NCI-H1417 treated with DMSO at 0.1 percent for 48 hours (cell line): ENCODE measurements at places on chromosomes 11 and 22.
A peak's percentile ranks its signal among the peaks of the same experiment; 100 is the strongest.

DNA sequence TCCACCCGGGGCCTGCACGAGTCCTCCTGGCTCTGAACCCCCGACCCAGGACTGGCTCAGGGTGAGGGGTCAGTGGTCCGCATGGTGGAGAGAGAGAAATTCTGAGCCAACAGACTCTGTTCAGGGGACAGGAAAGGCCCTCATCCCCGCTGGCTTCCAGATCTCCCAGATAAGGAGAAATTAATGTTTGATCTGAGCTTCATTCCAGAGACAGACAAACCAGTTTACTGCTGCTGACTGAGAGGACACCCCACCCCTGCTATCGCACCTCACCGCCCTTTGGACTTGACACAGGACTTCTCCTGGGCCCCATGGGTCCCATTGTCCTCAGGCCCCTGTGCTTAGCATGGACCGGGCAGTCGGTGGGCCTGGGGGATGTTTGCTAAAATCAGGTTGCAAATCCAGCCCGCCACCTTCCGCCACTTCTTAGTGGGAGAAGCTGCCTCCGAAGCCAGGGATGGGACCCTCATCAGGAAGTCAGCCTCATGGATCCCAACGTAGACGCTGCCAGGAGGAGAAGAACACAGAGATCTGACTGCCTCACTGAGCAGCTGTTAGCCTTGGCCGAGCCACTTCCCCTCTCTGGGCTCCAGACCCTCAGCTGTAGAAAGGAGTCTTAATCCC, 11.2 kb upstream of the UPK3A start:
- no peak for DNase-seq

DNA sequence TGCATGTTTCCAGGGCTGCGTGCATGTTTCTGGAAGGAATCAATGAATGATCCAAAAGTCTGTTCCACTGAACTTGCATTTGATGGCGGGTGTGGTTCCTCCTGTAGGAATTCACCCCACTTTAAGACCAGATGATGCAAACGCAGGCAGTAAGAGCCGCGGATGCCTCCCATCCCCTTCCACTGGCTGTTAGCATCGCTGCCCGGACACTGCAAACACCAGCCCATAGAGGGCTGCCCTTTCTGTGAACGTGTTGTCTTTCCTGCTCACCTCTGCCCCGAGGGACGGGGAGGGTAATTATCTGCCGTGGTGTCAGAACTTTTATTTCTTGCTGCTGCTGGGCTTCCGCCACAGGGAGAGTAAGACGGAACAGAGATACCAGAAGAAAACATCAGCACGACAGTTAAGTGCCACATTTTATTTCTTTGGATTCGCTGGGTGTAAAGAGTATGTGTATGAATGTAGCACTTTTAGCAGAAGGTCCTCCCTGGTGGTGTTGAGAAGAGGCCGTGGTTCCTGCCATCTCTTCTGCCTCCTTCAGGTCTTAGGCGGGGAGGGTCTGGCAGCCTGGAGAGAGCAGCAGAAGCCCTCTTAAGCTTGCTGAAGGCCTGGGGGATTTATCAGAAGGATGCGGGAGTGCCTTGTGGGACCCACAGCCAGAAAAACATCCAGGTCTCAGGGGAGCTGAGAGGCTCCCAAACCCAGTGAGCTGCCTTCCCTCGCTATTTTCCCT, 53.2 kb upstream of the NECTIN1 start:
- DNase-seq = no peak

- no peak for DNase-seq
Measured at GRCh38 chr22:19826619-19826950, 28.1 kb downstream of the GNB1L start.

GRCh38 chr11:102733232-102733875, 8.6 kb upstream of the MMP8 start:
- no peak for DNase-seq

- no peak for DNase-seq
Measured at GRCh38 chr11:46733234-46733633, 14.2 kb downstream of the F2 start.

DNA sequence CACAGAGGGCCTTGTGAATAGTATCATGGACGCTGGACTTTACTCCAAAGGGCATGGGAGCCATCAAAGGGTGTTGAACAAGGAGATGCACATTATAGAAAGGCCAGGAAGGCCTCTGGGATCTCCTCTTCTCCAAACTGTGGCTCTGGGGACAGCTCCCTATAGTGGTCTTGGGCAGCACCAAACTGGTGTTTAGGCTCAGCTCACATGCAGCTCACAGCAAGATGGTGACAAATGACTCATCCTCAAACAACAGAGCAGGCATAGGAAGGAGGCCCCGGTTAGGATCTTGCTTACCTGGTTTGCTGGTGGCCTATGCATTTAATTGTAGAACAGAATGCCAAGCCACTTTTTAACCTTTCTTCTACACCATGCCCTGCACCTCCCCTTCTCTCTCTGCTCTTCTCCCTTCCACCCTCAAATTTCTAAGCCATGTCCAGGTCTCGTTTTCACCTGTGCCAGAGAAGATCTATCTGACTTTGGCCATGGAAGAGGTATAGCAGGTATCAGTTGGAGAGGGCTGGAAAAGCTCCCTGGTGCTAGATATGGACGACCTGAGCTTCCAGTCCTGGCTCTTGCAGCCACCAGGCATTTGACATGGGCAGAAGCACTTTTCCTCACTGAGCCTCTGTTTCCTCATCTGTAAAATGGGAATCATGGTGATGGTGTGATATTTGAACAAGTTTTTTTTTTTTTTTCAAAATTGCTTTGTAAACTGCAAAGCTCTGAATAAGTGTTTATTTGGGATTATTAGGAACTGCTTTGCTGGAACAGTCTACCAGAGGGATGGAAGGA, 14.4 kb upstream of the EHF start:
- no peak for DNase-seq

DNA sequence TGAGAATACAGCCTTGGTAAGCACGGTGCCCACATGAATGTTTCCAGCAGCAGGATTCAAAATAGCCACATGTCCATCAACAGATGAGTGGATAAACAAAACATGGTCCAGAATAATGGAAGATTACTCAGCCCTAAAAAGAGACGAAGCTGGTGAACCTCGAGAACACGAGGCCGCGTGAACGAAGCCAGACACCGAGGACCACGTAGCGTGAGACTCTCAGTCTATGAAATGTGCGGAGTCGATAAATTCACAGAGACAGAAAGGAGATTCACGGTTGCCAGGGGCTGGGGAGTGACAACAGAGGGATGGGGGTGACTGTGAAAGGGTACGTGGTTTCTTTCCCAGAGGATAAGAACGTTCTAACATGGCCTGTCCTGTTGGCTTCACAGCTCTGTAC, 2.9 kb upstream of the ASCL2 start:
- DNase-seq = no peak

- DNase-seq = no peak
Measured at GRCh38 chr11:110269996-110270395, 26.4 kb downstream of the RDX start.

- no peak for DNase-seq
Measured at GRCh38 chr11:10866893-10867331, 9.1 kb upstream of the ZBED5 start.

- DNase-seq = no peak
Measured at GRCh38 chr22:26751217-26751616, 93.8 kb downstream of the MIAT start.

DNA sequence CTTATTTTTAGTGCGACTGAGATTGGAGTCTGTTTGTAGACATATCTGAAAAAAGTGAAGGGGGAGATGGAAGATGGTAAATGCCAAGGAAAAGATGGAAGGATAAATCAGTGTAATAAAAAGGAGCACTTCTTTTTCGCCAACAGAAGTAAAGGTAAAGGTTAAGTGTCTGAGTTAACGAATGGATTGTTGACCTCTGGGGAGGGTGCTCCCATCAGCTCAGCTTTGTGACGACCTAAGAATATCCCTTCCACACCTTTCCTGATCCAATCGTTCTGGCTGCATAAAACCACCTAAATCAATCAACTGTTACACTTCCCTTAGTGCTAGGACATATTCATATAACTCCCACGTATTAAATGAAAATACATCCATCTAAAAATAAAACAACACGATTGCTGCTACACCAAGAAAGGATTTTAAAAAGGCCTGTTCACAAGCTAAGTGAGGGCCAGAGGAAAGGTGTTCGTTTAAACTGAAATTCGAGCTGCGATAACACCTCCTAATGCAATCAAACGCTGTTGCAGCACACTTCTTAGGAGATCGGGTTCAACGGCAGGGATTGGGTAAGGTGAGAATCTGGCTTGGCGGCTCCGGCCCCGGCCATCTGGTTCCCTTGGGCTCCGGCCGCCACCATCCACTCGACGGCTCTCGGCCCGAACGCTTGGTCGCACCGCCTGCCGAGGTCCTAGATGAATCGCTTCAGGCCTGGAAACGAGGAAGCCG, 658 bp downstream of the C11orf71 start:
- no peak for DNase-seq

- DNase-seq = no peak
Measured at GRCh38 chr11:120869097-120869496, 154.8 kb upstream of the TBCEL start.

DNA sequence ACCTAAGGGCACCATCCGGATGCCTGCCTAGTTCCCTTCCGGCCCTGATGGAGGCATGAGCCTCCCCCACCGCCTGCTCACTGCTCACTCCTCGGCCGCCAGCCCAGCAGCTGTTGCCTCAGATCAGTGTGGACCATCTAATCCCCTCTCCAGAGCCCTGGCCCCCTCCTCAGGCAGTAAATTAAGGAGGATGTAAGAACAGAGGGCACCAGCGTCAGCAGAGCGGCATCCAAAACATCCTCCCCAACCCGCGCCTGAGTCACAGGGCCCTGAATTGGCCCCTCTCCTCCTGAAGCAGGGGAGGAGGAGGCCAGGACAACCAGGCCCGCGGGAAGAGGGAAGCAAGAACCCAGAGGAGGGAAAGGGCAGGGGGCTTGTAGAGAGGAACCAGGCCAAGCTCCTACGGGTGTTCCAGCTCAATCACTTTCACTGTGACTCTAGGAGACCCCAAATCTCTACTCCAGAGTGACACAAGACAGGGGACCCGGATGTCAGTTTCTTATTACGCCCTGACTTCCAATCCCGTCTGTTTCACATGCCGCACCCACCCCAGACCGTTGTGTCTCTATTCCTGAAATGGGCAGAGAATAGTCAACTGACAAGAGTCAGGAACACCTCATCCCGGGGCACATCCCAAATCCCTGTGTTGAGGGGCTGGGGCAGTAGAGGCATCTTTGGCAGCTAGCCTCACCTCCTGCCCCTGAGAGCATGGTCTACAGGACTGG, 31.3 kb upstream of the MYOD1 start:
- DNase-seq = no peak

DNA sequence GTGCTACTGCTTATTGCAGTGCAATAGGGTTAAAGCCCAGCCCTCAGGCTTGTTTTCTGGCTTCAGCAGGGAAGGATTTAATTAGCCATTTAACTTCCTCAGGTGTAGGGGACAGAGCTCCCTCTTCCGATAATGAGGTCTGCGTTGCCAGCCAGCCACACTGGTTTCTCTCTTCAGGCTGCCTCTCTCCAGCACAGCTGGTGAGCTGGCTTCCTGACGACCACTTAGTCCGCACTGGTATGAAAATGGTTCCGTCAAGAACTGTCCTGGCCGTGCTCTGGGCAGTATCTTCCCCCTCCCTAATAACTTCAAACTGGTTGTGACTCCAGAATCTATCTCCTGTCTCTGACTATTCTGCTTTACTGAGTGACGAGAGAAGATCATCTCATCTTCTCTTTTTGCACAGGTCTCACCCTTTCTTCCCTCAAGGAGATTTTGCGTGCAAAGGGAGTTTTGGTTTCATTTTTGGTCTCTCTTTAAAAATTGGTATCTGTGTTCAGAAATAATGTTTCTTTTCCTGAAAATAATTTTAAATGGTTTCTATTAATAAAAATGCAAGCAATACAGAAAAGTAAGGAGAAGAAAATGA, 49.2 kb downstream of the CNTN5 start:
- DNase-seq = peak; percentile 76

- no peak for DNase-seq
Measured at GRCh38 chr11:100105255-100105981, 581.7 kb upstream of the ARHGAP42 start.

DNA sequence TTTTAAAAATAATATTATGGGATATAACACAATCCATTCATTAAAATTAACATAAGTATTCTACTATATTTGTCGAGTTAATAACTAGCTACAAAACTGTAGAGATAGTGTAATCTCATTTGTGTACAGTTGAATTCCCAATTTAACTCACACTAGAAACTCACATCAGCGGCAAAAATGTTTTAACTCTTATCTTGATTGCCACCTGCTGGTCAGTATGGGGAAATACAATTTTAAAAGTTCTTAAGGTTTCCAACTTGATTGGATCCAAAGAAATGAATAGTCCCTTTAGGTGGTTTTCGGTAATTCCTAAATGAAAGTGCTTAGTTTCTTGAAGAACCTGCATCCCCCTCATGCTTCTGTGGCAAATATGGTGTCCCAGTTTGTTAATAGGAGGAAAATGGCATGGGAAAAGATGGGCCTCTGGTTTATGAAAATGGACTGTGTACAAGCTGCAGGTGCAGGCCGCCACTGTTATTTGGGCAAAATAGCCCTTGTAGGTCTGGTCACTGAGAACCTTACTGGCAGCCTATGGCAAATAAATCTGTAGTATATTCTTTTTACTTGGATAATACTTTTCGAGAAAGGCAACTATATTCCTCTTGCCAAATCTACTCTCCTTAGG, 33.7 kb upstream of the SLC17A6 start:
- DNase-seq = peak; percentile 2

DNA sequence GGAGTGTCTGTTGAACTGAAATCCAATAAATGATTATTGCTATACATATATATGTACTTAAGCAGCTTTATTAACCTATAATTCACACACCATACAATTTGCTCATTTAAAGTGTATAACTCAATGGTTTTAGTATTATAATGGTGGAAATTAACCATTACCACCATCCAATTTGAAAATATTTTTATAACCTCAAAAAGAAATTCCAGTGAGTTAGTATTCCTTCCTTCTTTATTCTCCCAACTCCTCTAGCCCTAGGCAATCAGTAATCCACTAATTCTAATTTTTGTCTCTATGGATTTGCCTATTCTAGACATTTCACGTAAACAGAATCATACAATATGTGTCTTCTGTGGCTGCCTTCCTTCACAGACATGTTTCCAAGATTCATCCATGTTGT, 64.8 kb downstream of the MAPK1 start:
- no peak for DNase-seq

DNA sequence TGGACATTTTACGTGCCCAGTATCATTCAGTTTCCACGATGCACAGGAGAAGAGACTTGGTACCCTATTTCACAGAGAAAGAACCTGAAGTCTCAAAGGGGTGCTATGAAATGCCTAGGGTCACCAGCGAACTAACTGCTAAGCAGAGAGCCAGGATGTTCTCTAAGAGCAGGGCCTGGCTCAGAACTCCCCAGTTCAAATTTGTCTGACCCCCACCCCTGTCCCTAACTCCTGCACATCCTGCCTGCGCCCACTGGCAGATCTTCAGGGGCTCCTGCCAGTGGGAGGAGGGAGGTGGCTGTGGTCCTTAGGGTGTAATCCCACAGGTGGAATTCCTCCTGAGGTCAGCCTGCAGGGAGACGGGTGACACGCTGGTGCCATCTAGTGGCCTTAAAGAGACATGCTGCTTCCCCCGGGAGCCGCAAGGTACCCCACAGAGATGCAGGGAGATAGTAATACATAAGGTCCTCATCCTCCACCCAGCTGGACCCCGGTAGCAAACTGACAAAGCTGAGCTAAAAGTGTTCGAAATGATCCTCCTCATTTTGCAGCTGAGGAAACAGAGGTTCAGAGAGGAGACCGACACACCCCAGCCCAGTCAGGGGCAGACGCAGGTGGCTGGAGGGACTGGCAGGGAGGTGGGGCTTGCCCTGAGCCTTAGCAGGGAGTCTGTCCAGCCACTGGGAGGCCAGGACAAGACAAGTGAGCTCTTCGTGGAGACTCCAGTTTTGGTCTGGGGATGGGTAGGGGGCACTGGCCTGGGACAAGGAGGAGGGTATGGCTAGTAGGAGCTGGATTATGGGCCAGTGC, 34.1 kb downstream of the MB start:
- DNase-seq = no peak
